ENCODE measurements at places on chromosomes 7 and 10.

DNA sequence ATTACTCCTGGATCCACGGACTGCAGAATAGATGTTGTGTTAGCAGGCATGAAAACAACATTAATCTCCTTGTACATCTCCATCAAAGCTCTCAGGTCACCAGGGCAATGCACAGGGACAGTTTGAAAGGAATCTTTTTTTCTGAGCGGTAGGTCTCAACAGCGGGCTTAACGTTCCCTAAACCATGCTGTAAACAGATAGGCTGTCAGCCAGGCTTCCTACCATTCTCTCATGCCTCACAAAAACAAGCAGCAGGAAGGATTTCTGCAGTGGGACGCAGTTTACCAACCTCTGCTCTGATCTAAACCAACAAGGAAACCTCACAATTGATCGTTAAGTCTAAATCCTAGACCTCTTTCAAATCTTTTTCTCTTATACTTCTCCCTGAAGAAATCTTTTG is 50.8 kb downstream of the CNOT4 start:
- DNase-seq, result no peak

DNA sequence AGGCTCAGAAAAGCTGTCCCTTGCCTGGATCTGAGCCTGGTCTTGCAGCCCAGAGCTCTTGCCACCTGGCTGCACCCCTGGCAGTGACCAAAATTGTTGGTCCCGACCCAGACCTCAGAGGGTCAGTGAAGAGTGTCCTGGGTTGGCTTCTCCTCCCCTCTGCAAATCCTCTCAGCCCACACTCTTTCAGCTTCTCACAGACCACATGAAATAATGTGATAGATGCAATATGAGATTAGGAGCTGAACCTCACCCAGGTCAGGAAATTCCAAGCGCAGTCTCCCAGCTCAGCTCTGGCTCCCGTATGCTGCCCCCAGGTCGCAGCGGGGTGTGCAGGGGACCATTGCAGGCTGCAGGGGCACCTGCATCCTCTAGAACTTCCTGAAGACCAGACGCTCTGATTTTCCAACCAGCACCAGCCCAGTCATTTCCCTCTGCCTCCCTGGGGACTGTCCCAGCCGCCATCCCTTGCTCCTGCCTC is 19.6 kb upstream of the RET start:
- no peak for DNase-seq

GRCh38 chr7:214410-215212 is 22.2 kb downstream of the FAM20C start:
- DNase-seq, result peak; percentile 72

GRCh38 chr10:116178086-116178605 is 94.9 kb downstream of the GFRA1 start:
- DNase-seq, result no peak

DNA sequence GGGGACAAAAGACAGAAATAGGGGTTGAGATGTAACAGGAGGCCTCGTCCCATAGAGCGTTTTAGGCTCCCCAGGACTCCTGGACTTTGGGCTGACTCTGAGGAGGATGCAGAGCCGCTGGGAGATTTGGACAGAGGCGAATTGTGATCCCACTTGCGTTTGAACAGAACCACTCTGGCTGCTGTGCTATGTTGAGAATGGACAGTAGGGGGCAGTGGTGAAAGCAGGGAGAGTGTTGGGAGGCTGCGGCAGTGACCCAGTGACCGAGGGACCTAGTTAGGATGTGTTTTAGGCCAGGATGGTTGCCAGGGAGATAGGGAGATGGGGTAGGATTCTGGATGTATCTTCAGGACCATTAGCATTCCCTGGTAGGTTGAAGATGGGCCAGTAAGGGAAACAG is 271.6 kb downstream of the CCDC3 start:
- DNase-seq, result no peak

DNA sequence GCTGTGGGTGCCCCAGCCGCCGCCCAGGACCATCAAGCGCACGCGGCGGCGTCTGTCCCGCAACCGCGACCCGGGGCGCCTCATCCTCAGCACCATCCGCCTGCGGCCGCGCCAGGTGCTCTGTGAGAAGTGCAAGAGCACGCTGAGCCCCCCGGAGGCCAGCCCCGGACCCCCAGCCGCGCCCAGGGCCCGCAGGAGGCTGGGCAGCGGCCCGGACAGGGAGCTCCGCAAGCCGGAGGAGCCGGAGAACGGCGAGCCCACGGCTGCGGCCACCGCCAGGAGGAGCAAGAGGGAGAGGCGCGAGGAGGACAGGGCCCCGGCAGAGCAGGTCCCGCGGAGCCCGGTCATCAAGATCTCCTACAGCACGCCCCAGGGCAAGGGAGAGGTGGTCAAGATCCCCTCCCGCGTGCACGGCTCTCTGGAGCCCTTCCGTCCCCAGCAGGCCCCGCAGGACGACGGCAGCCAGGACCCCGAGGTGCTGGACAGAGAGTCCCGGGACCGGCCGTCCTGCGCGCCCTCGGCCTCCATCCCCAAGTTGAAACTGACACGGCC is 8.0 kb downstream of the PWWP2B start:
- no peak for DNase-seq
